RCC 7860 (cell line): ENCODE measurements at places on chromosomes 3 and 15.
A peak's percentile ranks its signal among the peaks of the same experiment; 100 is the strongest.

- DNase-seq = no peak
These were observed 3.1 kb downstream of the PLXNA1 start for GRCh38 chr3:126986001-126986400.

DNA sequence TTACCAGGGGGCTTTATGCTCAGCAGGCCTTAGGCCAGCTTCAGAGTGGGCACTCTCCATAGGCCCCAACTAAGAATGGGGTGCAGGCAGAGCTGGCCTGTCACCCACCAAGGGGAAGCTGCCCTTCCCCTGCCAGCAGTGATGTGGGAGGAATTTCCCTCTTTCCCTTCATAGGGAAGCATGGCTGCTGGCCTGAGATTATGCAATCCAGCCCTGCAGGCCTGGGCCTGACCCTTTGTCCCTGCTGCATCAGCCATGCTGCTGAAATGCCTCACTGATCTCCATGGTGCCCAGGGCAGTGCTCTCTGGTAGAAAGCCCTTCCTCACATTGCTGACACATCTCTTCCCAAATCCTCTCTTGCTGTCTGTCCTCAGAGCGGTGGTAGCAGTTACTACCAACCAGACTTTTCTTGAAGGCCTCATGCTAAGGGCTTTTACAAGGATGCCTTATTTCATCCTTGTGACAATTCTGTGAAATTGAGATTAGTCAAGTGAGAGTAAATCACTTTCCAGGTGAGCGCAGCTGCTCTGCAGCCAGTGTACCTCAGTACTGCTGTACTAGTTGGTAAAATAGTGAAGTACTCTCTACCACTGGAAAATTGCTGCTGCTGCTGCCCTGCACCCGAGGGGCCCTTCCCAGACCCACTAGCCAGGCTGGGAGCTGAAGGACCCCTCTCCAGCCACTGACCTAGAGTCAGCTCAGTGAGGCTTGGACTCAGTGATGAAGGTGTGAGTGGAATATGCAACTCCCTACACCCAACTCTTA lies 33.8 kb downstream of the MRAS start:
- DNase-seq = peak; percentile 70

- DNase-seq = no peak
These were observed 323.4 kb downstream of the PTPRG start for GRCh38 chr3:61884794-61885193.

- DNase-seq = no peak
These were observed 6.0 kb downstream of the ONECUT1 start for GRCh38 chr15:52783929-52784798.

DNA sequence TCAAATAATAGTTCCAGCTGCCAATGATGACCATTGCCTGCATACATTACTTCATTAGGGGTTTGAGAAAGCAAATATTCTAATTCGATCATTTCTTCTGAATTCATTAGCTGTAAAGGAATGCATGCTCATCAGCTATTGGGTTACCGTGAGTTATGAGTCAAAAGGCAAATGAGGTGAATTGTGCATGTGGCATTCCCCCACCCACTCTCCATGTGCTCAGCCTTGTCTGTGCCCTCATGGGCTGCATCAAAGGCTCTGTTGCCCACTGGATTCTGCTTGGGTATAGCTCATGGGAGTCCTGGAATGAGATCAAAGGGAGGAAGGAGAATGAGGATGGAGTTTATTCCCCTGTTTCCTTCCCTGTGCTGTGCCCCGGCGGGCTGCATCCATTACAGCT lies 99.3 kb upstream of the CHRNA7 start:
- no peak for DNase-seq

DNA sequence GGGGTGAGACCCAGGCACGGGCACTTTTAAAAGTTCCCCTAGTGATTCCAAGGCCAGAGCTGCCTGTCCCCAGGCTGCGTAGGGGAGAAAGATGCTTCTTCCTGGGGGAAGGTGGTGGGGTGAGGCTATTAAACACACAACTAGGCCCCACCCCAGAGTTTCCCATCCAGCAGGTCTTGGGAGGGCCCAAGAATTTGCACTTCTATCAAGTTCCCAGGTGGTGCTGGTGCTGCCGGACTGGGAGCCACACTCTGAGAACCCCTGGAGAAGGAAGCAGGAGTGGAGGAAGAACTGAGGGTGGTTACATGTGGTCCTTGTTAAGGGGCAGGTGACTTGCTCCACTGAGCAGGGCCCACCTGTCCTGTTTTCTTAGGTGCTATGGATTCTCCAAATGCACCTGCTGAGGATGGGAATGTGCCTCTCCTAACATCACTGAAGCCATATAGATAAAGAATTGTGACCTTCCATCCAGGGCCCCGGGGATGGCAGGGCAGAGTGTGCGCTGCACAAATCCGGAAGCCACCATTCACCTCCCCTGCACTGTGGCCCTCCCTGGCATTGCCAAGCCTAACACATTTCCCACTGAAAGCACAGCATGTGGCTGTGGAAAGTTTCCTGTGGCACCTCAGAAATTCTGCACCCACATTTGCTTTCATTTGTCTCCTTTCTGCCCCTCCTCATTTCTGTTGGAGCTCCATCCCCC lies 111.5 kb upstream of the MEF2A start:
- DNase-seq = no peak
